Panc1 (cell line): ENCODE measurements at places on chromosomes 1 and 21. TPM values are rescaled to one million over a fixed set of nuclear protein-coding genes. Genes with fewer than 3 reads are reported as not detected.

The LCE3E gene
- not detected for total RNA-seq

The ALPL gene
- 0.82 TPM for total RNA-seq

The LAMTOR5 gene
- total RNA-seq: 119 TPM

The GSTM1 gene
- total RNA-seq: not detected

The ANGPTL1 gene
- not detected for total RNA-seq

The GART gene
- total RNA-seq: 132 TPM

The CITED4 gene
- 145 TPM for total RNA-seq

DNA sequence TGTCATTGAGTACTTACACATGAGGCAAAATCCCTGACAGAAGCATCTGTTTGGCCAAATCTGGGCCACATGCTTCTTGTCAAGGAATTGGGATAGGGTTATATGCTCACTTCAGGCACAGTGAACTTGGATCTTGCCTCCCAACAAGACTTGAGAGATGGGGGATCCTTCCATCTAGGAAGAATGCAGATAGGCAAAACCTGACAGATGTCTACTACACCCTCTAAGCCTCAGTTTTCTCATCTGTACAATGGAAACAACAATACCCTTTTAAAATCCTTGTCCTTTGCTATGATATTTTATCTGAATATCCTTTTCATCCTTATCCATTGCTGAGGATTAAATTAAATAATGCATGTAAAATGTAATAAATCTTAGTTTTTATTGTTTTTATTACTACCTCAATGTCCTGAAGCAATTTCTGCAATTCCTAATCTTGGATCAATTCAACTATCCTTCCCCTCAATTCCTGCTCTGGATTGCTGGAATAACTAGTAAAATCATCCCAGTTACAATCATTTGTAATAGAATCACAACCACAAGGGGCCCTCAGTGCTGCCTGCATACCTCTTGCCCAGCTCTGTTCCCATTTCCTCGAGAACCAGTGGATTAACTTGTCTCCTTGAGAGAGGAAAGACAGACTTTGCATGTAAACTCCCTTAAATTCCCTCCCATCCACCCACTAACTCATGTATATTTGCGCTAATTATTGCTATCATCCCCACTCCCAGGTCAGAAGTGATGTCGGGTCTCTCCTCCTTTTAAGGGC, 8.1 kb upstream of the XPR1 start:
- H3K4me3 ChIP-seq: no peak overlapping the region
- H3K36me3 ChIP-seq: no peaks in the 10 kb centered on the region
- DNase-seq: no peak
- no peaks in the 10 kb centered on the region for H3K4me1 ChIP-seq
- H3K27ac ChIP-seq: no peak overlapping the region

GRCh38 chr1:81547261-81547911, 253.3 kb upstream of the ADGRL2 start:
- H3K27me3 ChIP-seq: no peaks in the 10 kb centered on the region
- H3K27ac ChIP-seq: no peak overlapping the region
- H3K36me3 ChIP-seq: no peaks in the 10 kb centered on the region
- H3K4me1 ChIP-seq: no peaks in the 10 kb centered on the region
- H3K4me3 ChIP-seq: no peak overlapping the region

DNA sequence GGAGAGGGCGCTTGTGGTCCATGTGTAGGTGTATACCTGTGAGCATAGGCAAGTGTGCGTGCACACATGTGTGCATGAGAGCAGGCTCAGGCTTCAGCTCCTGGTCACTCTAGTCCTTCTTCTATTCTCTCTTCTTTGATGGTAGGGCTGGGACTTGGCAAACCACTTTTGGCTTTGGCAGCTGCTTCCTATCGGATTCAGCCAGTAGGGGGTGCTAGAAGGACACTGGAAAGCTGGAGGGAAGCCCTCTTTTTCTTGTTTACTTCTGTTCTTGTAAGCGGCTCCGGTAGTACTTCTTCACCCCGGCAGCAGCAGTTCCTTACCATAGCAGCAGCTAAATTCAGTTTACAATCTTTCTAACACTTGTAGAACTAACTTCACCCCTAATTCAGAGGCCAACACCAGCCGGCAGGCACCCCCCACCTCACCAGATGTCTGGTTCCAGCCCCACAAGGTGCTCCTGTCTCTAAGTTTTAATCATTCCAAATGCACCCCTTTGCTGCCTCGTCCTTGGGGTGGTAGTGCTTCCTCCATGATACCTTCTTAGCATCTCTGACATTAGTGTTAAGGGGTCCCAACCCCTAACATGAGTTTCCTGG, 25.1 kb downstream of the NENF start:
- H3K4me3 ChIP-seq: no peak overlapping the region
- no peak for DNase-seq
- no peaks in the 10 kb centered on the region for H3K36me3 ChIP-seq
- H3K4me1 ChIP-seq: no peaks in the 10 kb centered on the region

GRCh38 chr1:114610546-114611245, 29.3 kb upstream of the BCAS2 start:
- no peak overlapping the region for H3K4me3 ChIP-seq
- no peaks in the 10 kb centered on the region for H3K36me3 ChIP-seq
- no peaks in the 10 kb centered on the region for H3K4me1 ChIP-seq
- H3K27ac ChIP-seq: no peak overlapping the region
- no peaks in the 10 kb centered on the region for H3K27me3 ChIP-seq

- no peaks in the 10 kb centered on the region for H3K27me3 ChIP-seq
- H3K36me3 ChIP-seq: peaks cover 6% of the 10 kb centered on the region; the same call in 1 of the 2 replicates
- no peak overlapping the region for H3K4me3 ChIP-seq
Measured at GRCh38 chr21:46454142-46454541, 4.5 kb upstream of the DIP2A start.

GRCh38 chr21:26177746-26178426, 7.3 kb upstream of the APP start:
- no peak overlapping the region for H3K27ac ChIP-seq
- no peak for DNase-seq
- no peaks in the 10 kb centered on the region for H3K27me3 ChIP-seq
